Fibroblast of upper back skin (primary cell): ENCODE measurements at places on chromosomes 7 and 10.
A peak's percentile ranks its signal among the peaks of the same experiment; 100 is the strongest.

DNA sequence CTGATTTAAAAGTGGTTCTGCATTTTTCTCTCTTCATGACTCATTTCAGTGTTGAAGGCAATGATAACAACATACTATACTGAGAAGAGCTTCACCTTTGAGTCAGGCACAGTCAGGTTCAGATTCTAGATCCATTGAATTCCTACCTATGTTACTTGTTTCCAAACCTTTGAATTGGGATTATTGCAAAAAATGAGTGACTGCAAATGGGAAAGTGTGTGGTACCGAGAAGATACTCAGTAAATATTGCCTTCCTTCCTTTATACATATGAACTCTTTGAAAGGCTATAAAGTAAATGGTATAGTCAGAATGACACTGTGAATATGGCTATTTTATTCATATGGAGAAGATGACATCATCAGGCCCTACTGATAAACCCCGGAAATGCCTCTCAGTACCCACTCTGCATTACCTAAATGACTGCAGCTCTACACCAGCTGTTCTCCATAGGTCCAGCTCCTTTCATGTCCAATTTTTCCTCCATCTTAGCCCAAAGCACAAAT, 66.7 kb upstream of the FGL2 start:
- no peak for DNase-seq

- no peak for DNase-seq
Measured at GRCh38 chr7:116535416-116535815, 10.6 kb downstream of the CAV1 start.

DNA sequence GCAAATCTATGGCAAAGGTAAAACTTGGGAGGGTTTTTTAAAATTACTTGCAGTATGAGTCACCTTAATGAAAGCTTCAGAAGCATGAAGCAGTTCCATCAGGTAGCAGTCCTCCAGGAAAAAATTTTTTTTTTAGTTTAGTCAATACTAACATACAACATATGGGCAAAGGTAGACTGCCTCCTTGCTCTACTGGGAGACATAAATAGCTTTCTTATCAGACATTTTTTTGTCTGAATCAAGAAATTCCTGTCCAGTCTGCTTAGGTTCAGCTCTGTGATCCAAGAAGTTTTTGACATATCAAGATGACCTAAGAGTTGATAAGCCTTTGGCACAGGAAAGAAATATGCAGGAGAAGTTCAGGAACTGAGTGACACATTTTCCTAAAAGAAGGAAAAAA, 171.5 kb upstream of the TCF7L2 start:
- DNase-seq = peak; percentile 43

- no peak for DNase-seq
Measured at GRCh38 chr10:2043379-2043778, 306.1 kb upstream of the ADARB2 start.
